ENCODE measurements at places on chromosomes 4 and X.

GRCh38 chrX:9271789-9272525 lies 192.9 kb upstream of the TBL1X start:
- no peak for DNase-seq

DNA sequence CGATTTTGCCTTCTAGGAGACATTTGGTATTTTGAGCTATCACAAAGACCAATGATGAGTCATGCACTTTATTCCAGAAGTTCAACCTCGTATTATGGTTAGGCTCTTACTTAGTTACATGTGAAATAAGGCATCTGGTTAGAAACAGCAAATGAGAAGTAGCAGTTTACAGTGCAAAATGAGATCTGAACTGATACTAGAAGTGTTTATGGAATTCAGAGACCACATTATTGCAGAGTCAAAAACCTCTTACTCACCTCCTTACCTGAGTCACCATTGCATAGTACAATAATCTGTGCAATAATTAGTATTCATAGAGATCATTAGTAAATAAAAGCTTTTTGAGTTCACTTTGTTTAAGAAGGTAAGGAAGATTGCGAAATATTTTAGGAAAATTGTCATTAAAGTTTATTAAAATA lies 38.7 kb downstream of the SEC24B start:
- no peak for DNase-seq

DNA sequence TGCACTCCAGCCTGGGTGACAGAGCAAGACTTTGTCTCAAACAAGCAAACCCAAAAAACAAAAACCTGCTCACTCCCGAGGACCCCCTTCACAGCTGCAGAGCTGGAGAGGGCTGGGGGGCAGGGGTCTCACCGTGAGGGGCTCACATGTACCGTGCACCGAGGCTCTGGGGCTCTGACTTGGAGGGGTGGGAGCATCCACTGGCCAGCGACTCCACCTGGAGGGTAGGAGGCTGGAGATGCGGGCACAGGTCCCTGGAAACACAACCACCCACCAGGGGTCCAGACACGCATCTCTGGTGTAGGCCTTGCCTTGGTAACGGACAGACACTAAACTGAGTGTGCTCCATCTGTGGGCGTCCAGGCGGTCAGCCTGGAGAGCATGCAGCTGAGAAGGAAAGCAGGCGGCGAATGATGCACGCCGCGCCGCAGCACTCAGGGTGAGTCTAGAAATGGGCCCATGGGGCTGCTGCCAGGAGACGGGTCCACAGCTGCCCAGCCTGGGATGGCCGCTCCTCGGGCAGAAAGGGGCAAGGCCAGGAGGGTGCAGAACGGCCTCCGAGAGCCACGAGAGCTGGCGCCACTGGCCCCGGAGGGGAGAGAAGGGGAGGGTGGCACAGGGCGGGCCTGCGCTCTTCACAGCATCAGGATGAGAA lies 26.1 kb downstream of the PPP2R3B start:
- no peak for DNase-seq

DNA sequence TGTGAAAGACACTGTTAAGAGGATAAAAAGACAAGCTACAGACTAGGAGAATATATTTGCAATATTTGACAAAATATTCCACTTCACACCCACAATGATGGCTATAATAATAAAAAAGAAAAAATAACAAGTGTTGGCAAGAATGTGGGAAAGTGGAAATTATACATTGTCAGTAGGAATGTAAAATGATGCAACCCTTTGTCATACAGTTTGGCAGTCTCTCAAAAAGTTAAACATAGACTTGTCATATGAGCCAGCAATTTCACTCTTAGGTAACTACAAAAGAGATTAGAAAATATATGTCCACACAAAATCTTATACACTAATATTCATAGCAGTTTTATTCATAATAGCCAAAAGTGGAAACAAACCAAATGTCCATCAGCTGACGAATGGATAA lies 5.2 kb upstream of the RADX start:
- no peak for DNase-seq

All from activated CD4-positive, CD25-positive, alpha-beta regulatory T cell treated with anti-CD3 and anti-CD28 coated beads, Interleukin-2, amount 50 U/mL, for 16 hours (primary cell).